ENCODE measurements at places on chromosomes 2 and 18.
A peak's percentile ranks its signal among the peaks of the same experiment; 100 is the strongest.

DNA sequence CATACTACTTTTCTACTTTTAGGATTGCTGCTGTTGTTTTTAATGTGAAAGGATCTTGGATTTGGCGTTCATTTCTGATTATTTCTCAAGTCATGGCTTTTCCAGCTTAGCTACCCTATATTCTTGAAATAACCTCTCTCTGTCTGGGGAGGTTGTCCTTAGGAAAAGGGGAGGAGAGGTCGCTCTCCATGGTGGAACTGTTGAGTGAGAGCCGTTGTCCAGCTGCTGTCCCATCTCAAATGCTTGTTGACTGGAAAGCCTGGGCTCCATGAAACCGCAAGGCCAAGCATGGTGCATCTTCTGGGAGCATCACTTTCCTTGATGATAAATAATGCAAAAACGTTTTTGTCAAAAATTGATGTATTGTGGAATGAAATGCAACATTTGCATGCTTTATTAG is 479.1 kb upstream of the RAB12 start:
- no peak for DNase-seq

DNA sequence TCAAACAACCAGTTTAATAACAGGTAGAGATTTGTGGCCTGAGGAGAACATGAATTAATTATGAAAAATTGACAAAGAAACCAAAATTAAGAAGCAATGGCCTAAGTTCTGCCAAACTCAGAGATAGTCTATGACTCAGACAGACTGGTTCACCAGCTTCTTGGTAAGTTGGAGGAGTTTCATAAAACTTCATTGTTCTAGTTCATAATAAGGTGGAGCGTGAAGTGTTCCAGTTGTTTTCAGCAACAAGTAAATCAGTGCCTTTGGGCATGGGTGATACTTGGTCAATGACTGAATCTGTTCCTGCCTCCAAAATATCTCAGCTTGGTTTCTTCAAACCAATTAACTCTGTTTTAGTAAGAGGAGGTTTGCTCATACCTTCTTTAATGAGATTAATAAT is 40.0 kb downstream of the SLC40A1 start:
- no peak for DNase-seq

- DNase-seq: no peak
These were observed 38.0 kb downstream of the EHBP1 start for GRCh38 chr2:62743506-62743905.

DNA sequence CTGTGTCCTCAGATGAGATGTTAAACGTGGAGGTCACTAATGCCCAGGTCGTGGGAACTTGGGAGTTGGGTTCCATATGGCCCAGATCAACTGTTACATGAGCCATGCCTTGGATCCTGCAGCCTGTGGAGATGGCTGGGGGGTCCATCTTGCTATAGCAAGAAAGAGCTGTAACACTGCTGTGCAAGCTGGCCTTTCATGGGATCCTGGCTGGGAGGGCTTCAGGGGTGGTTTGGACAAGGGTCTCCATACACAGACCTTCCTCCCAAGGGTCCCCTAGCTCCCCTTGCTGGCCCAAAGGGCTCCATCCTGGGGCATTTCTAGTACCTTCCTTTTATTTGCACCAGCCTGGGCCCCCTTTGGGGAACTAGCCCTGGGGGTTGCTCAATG is 337.7 kb downstream of the DYSF start:
- DNase-seq: no peak

DNA sequence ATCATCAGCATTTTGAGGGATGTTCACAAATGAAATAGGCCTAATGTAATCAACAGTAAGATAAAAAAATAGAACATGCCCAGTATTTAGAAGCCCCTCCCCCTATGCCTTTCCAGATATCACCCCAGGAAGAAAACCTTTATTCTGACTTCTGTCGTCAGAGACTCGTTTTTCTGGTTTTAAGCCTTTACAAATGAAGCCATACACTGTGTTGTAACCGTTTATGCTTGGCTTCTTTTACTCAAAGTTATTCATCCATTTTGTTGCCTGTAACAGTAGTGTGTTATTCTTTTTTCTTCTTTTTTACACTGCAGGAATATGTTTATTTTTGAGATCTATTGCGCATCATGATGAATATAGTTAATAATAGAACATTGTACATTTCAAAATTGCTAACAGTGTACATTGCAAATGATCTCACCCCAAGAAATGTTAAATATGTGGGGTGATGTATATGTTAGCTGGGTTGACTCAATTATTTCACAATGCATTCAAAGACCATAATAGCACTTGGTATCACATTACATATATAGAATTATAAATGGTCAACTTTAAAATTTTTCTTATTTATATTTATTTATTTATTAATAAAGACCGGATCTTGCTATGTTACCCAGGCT is 28.1 kb upstream of the PNPT1 start:
- peak; percentile 40 for DNase-seq

DNA sequence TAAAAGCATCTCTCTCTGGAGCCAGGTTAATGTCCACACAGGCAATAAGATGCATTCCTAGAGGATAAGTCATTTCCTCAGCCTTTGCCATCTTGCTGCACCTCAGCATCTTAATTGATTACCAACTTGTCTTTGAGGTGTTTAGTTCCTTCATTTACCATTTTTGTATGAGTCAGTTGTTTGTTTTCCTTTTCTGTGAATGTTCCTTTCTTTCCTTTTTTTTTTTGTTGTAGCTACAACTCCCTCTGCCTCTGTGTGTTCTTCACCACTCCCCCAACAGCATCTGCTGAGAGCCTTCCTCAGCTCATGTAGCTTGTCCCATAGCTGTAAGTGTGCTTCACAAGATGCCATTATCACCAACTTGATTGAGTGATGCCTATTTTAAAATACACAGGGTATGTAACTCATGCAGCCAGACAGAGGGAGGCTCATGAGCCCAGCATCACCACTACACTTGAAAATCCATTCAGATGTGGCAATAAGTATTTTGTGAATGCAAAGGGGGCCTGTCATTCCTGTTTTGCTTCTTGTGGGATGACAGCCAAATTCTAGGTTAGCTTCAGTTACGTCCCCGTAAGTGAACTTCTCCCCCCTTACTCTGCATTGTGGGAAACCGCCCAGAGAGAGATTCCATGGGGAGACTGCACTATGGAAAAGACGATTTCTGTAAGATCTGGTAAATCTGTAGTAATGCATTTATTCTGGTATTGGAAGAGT is 315.9 kb upstream of the ZEB2 start:
- DNase-seq: no peak

GRCh38 chr2:43484323-43484930 is 111.4 kb downstream of the THADA start:
- DNase-seq: peak; percentile 83

GRCh38 chr2:28492282-28492681 is 3.6 kb upstream of the PLB1 start:
- DNase-seq: no peak

DNA sequence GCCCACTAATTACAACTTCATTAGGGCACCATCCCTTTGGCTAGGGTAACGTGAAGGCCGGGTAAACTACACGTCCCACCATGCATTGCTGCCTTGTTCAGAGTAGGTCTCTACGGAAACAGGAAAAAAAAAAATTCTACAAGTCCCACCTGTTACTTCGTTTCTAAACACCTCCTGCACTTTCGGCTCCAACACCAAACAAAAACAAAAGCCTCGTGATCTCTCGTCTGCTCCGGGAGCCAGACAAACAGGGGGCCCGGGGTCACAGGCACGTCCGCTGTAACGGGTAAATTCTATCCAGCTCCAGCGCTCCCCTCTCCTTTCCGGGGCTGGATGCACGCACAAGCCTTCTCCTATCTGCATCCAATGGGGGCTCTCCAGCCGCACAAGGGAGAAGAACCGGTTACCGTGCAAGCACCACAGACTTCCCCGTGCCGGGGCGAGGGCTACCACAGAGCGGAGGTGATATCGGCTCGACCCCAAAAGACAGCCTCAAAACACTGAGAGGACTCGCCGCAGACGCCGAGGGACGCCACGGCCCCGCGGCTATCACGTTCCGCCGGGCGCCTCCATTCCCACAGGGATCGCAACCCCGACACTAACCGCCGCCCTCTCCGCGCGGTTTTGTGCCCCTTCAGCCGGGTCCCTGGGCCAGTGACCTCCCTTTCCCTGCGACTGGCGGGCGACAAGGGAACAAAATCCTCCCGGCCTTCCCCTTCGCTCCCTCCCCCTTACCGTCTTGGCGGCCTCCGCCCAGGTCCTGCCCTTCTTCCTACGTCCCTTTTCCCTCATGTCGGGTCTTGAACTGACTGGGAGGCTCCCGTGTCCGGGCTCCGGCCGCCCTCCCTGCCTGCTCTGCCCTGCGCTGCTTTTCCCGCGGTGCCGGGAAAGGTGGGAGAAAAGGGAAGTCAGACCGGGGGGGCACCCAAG is 591 bp downstream of the ASXL2 start:
- peak; percentile 57 for DNase-seq

GRCh38 chr2:182043021-182043420 is 57.4 kb downstream of the PPP1R1C start:
- DNase-seq: no peak

DNA sequence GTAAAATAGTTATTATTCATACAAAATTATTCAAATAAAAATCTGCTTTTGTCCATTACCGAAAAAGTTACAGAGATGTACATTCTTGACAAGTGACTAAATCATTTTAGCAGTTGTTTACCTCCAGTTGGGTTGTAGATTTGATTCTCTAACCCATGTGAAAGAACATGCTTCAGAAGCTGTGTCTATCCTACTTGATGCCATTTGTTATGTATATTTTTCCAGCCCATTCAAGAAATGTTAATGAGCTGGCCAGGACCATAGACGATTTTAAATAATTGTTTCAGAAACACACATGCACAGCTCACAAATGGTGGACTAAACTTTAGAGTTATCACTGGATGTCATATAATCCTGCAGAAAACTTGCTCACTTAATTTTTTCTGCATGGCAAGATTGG is 391.1 kb upstream of the REG3G start:
- DNase-seq: no peak

- DNase-seq: no peak
These were observed 6.3 kb upstream of the MEP1B start for GRCh38 chr18:32183503-32183902.

- DNase-seq: no peak
These were observed 140.0 kb downstream of the BAZ2B start for GRCh38 chr2:159476329-159476728.

GRCh38 chr2:226327830-226328229 is 471.8 kb downstream of the IRS1 start:
- no peak for DNase-seq

DNA sequence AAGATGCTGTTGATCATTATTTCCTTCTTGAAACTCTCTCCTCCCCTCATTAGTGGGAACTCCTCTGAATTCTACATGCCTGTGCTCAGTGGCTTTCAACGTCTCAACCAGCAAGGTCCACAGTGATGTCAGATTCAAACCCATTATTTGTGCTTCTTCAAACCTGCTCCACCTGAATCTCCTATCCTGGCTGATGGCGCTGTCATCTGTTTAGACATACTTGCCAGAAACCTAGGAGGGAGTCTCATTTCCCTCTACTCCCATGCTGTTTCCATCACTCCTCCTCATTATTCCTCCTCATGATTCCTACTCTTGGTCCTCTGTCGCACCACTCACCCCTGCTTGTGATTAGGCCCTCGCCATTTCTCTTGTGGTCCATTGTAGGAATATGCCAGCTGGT is 2.9 kb upstream of the LPIN2 start:
- DNase-seq: no peak

DNA sequence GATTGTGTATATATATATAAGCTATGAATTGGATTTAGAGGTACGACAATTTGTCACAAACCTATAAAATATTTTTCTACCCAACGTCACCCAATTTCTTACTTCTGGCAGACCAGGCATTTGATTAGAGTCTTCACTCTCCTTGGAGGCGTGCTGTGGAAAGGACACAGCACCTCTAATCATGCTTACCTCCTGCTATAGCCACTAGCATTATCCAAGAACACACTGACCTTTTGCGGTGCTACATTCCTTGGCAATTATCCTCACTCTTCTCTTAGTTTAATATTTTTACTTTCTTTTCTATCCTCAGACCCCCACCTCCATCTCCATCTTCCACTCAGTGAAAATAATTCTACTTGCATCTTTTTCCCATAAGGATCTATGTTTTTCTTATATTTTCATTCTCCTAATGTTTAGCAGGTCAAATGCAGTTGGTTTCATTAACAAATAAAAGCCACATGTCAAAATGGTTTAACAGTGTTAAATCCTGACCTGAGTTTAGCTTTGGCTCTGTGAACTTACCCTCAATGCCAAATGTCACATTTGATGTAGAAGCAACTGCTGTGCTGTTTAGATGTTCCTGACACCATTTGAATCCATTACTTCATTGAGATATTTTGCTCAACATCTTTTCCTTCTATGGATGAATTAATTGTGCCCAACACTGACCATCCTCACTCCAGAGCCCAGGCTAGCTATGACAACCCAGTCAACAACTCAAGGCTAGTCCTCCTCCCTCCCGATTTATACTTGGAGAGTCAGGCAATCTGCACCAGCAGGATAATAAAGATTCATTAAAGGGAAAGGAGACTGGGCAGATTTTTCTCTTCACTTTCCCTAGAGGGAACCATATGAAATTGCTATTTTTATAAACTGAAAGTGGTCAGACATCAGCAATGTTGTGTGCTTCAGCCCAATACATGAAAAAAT is 240.5 kb downstream of the MREG start:
- DNase-seq: no peak

GRCh38 chr18:75016025-75016717 is 192.8 kb downstream of the PTGR3 start:
- DNase-seq: no peak

GRCh38 chr18:50788284-50788683 is 31.5 kb downstream of the MRO start:
- DNase-seq: no peak

GRCh38 chr2:202703091-202703490 is 68.3 kb downstream of the FAM117B start:
- DNase-seq: no peak

- DNase-seq: no peak
These were observed 229.5 kb upstream of the EPAS1 start for GRCh38 chr2:46067501-46068305.

- no peak for DNase-seq
These were observed 5.2 kb downstream of the PROC start for GRCh38 chr2:127423478-127423843.

DNA sequence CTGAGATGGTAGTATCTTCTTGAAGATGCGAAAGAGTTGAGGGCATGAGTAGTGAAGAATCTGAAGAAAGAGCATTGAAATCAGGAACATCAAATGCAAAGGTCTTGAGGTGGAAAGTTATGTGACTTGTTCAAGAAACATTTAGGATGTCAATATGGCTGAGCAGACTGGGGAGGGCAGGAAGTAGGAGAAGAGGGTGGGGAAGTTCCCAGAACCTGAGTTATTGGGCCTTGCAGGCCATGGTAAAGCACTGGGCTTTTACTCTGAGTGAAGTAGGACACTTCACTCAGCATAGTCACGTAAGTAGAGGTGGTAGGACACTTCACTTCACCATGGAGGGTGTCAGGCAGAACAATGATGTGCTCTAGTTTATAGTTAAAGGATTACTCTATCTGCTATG is 11.8 kb upstream of the MYL12A start:
- DNase-seq: no peak

GRCh38 chr2:200212862-200213425 is 93.5 kb upstream of the SPATS2L start:
- no peak for DNase-seq

GRCh38 chr2:180625006-180625844 is 355.2 kb upstream of the UBE2E3 start:
- DNase-seq: no peak

GRCh38 chr2:222302178-222303018 is 3.6 kb upstream of the PAX3 start:
- no peak for DNase-seq

- no peak for DNase-seq
These were observed 22.1 kb downstream of the GPR39 start for GRCh38 chr2:132438691-132439090.
